ENCODE measurements at places on chromosomes 6 and 20. TPM values are rescaled to one million over a fixed set of nuclear protein-coding genes. Genes with fewer than 3 reads are reported as not detected.
A peak's percentile ranks its signal among the peaks of the same experiment; 100 is the strongest.

GRCh38 chr20:63177134-63177784, 38.7 kb downstream of the YTHDF1 start:
- peaks cover 83% of the 10 kb centered on the region for H3K27me3 ChIP-seq
- H3K36me3 ChIP-seq: no peaks in the 10 kb centered on the region
- no peak overlapping the region for H3K4me3 ChIP-seq
- peaks cover 5% of the 10 kb centered on the region for H3K4me1 ChIP-seq

DNA sequence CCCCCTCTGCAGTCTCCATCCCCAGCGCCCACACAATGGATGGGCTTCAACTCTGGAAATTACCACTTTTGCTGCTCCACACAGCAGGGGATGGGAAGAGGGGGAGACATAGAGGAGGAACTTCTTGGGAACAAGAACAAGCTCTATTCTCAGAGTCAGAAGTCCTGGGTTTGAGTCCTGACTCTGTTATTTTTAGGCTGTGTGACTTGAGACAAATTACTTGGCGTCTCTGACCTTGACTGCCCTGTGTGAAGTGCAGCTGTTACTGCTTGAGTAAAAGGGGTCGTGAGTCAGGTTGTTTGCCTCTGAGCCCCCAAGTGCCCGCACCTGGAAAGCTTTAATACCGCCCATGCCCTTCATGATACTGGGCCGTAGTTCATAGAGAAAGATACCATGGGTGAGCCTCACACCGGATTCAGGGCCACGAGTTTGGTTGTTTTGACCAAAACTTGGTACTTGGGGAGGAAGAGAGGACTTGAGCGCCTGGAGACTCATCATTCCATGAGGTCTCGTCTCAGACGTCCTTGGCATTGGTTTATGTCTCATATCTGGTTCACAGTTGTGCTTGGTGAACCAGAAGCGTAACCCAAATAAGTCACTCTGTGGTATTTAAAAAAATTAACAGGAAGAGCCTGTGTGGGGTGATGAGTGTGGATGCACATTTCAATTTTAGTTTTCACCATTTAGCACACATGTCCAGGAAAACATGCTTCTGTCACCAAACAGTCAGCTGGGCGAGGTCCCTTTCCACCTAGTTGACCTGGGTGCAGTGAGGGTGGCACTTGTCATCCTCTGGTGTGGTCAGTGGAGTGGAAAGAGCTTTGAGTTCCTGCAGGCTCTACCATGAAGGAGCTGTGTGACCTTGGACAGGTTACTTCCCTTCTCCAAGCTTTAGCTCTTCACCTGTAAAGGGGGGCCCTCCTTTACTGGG, 75.6 kb downstream of the CDC5L start:
- H3K4me1 ChIP-seq: peaks cover 7% of the 10 kb centered on the region
- no peak overlapping the region for H3K27ac ChIP-seq
- no peak overlapping the region for H3K4me3 ChIP-seq
- no peaks in the 10 kb centered on the region for H3K27me3 ChIP-seq
- no peaks in the 10 kb centered on the region for H3K36me3 ChIP-seq

DNA sequence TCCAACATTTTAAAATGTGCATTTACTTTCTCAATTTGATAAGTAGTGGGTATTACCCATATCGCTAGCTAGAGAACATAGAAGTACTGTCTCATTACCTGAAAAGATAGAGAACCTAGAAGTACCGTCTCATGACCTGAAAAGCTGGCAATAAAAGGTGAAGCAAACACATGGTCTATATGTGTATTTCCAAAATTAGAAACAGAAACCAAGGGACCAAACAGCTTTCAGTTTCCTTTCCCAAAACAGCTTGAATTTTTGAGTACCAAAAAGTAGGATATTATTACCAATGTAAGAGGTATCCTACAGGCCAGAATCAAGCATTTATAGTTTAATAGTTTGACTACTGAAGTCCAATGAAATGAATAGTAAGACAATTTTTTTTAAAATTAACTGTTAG, 77.2 kb downstream of the KIF13A start:
- H3K27me3 ChIP-seq: no peaks in the 10 kb centered on the region
- no peak for DNase-seq
- no peaks in the 10 kb centered on the region for H3K36me3 ChIP-seq
- no peak overlapping the region for H3K4me3 ChIP-seq

GRCh38 chr6:11328613-11329247, 96.3 kb upstream of the NEDD9 start:
- H3K36me3 ChIP-seq: no peaks in the 10 kb centered on the region
- no peaks in the 10 kb centered on the region for H3K27me3 ChIP-seq
- peaks cover 18% of the 10 kb centered on the region for H3K4me1 ChIP-seq

DNA sequence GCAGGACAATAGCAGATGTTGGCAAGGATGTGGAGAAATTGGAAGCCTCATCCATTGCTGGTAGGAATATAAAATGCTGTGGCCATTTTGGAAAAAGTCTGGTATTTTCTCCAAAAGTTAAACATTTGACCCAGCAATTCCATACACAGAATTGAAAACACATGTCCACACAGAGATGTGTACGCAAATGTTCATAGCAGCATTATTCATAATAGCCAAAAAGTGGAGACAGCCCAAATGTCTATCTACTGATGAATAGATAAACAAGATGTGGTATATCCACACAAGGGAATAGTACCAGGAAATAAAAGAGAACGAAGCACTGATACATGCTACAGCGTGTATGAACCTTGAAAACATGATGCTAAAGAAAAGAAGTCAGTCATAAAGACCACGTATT, 40.5 kb downstream of the CFAP61 start:
- no peaks in the 10 kb centered on the region for H3K27me3 ChIP-seq
- H3K4me3 ChIP-seq: no peak overlapping the region
- H3K4me1 ChIP-seq: no peaks in the 10 kb centered on the region
- no peaks in the 10 kb centered on the region for H3K36me3 ChIP-seq

DNA sequence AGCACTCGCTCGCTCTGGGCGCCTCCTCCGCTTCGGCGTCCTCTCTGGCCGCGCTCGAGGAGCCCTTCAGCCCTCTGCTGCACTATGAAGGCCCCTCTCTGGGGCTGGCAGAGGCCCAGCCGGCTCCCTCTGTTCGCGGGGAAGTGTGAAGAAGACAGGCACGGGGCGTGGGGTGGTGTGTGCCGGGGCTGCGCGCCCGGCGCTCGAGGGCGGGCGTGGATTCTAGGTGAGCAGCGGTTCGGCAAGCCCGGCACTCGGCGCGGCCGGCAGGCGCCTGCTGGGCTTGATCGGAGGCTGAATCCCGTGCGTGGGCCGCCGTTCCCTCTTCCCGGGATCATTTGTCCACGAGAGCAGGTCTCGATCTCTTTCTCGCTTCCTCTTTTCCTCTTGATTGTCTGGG, 153.0 kb downstream of the SLC35B3 start:
- no peak for DNase-seq
- peaks cover 10% of the 10 kb centered on the region for H3K4me1 ChIP-seq
- H3K4me3 ChIP-seq: no peak overlapping the region
- no peaks in the 10 kb centered on the region for H3K27me3 ChIP-seq
- no peaks in the 10 kb centered on the region for H3K36me3 ChIP-seq
- no peak overlapping the region for H3K27ac ChIP-seq

- no peak for DNase-seq
- H3K4me3 ChIP-seq: no peak overlapping the region
- H3K27ac ChIP-seq: no peak overlapping the region
- no peaks in the 10 kb centered on the region for H3K36me3 ChIP-seq
Measured at GRCh38 chr6:131129689-131130553, 5.3 kb upstream of the AKAP7 start.

- H3K27ac ChIP-seq: no peak overlapping the region
- H3K36me3 ChIP-seq: no peaks in the 10 kb centered on the region
- H3K4me1 ChIP-seq: no peaks in the 10 kb centered on the region
- no peak for DNase-seq
Measured at GRCh38 chr6:130694606-130695005, 132.6 kb upstream of the SMLR1 start.

DNA sequence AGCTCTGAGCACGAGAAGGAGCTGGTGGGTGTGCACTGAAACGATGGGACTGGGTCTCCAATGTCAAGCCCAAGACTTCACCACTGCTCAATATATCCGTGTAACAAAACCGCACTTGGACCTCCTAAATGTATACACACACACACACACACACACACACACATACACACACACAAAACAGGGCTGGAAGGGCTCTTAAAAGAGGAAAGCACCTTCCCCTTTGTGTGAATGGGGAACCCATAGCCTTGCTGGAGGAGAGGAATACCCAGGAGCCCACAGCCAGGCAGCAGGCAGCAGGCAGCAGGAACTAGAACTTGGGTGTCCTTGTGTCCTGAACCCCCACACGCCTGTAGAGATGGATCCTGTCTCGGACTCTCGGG, 29.8 kb downstream of the TGM2 start:
- no peaks in the 10 kb centered on the region for H3K36me3 ChIP-seq
- no peak overlapping the region for H3K4me3 ChIP-seq
- DNase-seq: no peak
- H3K4me1 ChIP-seq: peaks cover 10% of the 10 kb centered on the region
- H3K27ac ChIP-seq: peak overlapping the region; percentile 27

DNA sequence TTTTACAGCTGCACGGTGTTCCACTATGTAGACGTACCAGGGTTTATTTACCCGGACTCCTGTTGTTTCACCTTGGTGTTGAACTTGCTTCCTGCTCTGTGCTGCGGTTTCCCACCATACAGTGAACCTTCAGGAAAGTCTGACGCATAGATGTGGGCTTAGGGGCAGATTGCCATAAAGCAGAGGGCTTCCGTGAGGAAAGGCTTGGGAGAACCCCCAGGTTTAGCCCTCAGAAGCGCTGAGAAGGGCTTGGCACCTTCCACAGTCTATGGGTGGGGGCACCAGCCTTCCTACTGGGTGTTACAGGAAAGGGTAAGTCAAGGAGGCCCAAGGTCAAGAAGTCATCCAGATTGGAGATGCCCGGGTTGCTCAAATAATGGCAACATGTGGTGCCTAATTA, 19.2 kb upstream of the MRPS18A start:
- H3K4me3 ChIP-seq: no peak overlapping the region
- H3K27me3 ChIP-seq: no peaks in the 10 kb centered on the region
- DNase-seq: no peak
- peak overlapping the region; percentile 89 for H3K27ac ChIP-seq
- peaks cover 63% of the 10 kb centered on the region for H3K4me1 ChIP-seq

DNA sequence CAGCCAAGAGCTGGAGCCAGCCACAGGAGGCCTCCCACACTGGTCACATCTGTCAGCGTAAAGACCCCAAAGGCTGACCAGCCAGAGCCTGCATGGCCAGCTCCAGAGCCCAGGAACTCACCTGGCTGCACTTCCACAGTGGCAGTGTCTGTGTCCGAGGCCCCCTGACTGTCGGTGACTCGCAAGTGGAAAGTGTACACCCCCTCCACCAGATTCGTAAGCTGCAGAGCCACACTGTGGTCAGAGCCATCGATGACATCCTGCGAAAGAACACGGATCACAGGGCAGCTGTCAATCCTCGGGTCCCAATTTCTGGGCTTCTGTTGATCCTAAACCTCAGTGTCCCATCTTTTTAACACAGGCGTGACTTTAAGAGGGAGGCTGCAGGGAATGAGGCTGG, 69.3 kb downstream of the ALDH5A1 start:
- no peak overlapping the region for H3K4me3 ChIP-seq
- no peaks in the 10 kb centered on the region for H3K4me1 ChIP-seq
- no peak overlapping the region for H3K27ac ChIP-seq
- H3K27me3 ChIP-seq: no peaks in the 10 kb centered on the region
- no peak for DNase-seq

Gene ZDHHC14
- 11.8 TPM for total RNA-seq

Gene DEF6
- total RNA-seq: 3.7 TPM

Gene ABHD16B
- total RNA-seq: not detected

Gene FAM209B
- total RNA-seq: not detected

Gene HLA-DOB
- total RNA-seq: not detected

Gene TMEM200A
- total RNA-seq: 28.5 TPM

Gene DNMT3B
- total RNA-seq: 4.5 TPM

Data from hepatocyte (in vitro differentiated cells).